Lung (tissue), 17 donors: ENCODE measurements at places on chromosomes 2 and 18.

GRCh38 chr2:119256582-119256921 is 32.9 kb downstream of the STEAP3 start:
- DNase-seq: no peak

DNA sequence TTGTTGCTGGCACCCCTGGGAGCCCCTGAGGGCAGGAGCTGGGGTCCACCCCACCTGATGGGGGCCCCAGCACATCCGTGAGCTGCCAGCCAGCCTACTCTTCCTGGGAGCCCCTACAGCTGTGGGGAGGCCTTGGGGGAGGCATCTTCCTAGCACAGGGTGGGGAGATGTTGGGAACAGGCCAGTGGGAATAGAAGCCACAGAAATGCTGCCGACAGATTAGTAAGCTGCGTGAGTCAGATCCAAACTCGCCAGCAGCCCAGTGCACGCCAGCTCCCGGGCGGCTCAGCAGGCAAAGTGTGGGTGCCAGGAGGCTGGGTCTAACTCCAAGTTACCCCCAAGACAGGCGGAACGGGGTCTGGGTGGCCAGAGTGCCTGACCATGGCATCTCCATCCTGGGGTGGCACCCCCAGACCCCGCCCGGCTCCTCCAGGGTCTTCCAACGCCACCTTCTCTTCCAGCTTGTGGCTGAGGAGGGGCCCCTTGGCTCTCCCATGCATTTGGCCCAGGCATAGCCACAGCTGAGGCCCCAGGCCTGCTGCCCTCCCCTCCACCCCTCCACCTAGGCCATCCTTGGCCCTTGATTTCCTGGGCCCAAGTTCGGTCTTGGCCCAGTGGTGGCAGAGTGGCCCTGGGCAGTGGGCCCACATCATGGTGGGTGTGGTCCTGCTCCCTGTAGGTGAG is 15.3 kb downstream of the CROCC2 start:
- no peak for DNase-seq

- DNase-seq: no peak
Observed at GRCh38 chr18:11324956-11325882, 175.8 kb upstream of the PIEZO2 start.

GRCh38 chr2:58710795-58711279 is 469.7 kb upstream of the FANCL start:
- peak; percentile 59 for DNase-seq
